Activated T-helper 17 cell treated with anti-CD3 and anti-CD28 coated beads, Interleukin-2, amount 50 U/mL, for 72 hours (primary cell): ENCODE measurements at places on chromosomes 2 and 18.

GRCh38 chr2:171347591-171348032 lies 86.2 kb downstream of the METTL8 start:
- peak; percentile 83 for ATAC-seq

GRCh38 chr2:110853516-110853915 lies 121.1 kb downstream of the ACOXL start:
- peak; percentile 38 for ATAC-seq

GRCh38 chr2:231573698-231574421 lies 18.8 kb upstream of the TEX44 start:
- no peak for ATAC-seq

- ATAC-seq: no peak
These were observed 702 bp downstream of the LMAN1 start for GRCh38 chr18:59358414-59358711.

DNA sequence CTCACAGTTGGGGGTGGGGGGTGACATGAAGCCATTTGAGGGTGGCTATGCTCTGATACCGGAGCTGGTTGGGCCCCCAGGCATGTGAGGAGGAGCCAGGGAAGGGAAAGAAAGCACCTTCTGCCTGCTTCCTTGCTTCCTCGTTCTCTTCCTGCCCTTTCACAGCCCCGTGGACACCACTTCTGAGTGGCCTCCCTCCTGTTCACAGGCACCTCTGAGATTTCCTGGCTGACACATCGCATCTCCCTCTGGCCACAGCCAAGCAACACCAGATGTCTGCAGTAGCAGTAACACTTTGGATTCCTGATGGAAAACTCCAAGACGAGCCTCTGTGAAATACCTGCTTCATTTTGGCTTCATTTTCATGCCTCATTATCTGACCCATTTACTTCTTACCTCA lies 64.7 kb upstream of the ST3GAL5 start:
- no peak for ATAC-seq

GRCh38 chr2:127138281-127138680 lies 31.3 kb upstream of the BIN1 start:
- ATAC-seq: no peak

- peak; percentile 58 for ATAC-seq
These were observed 311.6 kb downstream of the IRS1 start for GRCh38 chr2:226488034-226488433.

DNA sequence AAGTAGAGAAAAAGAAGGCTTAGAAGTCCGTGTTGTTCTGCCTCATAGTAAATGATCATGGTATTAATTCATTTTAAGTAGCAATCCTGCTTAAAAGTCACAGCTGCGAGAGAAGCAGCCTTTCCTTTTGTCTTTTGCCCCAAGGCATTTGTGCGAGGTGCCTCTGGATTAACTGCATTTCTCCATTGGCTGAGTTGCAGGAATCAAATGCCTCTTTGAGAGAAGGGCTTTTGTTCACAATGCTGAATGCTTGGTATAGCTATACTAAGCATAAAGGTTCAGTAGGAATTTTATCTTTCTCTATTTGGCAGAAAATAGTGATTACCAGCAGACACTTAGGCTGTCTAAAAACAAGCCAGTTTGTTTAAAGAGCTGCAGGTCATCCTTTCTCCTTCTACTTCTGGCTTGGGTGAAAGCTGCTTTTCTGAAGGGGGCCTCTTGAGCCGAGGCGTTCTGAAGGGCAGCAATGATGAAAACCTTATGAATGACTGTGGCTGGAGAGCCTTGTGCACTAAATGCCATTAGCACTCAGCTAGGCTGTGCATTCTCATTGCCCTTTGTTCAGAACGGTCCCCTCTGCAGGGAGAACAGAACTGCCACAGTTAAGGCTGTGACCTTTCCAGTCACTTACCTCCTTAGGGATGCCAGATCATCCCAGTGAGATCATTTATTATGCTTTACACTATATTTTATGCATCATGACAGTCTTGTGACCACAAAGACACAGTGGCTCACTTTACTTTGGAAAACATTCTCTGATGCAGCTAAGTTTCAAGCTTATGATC lies 68.8 kb upstream of the TMEM87B start:
- no peak for ATAC-seq

DNA sequence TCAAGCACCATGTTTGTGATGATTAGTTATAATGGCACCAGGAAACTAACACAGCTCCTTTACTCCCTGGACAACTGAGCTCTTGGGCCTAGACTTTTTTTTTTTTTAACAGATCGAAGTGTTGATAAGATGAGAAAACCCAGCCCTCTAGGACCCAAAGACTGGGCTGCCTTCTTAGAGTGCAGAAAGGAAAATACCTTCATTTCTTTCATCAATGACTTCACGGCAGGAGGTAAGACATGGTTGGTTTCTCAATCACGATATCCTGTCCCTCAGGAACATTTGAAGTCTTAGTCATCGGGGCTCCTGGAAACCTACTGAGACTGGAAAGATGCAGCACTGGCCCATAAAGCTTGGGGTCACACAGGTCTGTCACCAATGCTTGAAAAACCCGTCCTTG lies 84.7 kb downstream of the TNFRSF11A start:
- ATAC-seq: no peak

GRCh38 chr18:3623769-3624545 lies 174.0 kb downstream of the TGIF1 start:
- ATAC-seq: peak; percentile 71

DNA sequence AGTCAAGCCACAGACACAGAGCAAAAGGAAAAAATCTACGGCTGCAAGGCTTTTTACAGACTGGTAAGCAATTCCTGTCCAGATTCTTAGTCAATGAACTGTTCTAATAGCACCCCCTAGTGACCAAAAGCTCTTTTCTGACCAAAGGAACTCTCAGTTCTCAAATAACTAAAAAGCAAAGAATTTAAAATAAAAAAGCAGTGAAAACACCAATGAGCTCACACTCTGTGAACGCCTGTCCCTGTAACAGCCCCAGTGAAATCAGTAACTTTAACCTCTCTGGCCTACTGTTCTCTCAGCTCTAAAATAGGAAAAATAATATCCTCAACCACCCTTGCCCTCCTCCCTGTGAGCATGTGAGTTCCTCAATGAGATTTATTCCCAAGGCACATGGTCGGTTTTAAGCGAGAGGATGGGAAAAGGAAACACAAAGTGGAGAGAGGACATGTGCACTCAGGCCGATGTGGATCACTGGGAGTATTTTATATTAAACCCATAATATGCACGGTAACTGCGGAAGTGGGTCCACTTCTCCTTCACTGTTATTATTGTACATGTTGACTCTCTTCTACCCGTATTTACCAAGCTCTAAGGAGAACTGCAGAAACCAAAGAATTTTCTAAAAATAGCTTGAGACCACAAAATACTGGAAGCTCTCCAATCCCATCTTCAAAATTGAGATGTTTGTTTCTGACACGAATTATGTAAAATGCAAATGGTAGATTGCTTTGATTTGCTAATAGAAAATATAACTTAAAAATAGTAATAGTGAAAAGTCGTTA lies 128.5 kb downstream of the STK39 start:
- ATAC-seq: peak; percentile 38

DNA sequence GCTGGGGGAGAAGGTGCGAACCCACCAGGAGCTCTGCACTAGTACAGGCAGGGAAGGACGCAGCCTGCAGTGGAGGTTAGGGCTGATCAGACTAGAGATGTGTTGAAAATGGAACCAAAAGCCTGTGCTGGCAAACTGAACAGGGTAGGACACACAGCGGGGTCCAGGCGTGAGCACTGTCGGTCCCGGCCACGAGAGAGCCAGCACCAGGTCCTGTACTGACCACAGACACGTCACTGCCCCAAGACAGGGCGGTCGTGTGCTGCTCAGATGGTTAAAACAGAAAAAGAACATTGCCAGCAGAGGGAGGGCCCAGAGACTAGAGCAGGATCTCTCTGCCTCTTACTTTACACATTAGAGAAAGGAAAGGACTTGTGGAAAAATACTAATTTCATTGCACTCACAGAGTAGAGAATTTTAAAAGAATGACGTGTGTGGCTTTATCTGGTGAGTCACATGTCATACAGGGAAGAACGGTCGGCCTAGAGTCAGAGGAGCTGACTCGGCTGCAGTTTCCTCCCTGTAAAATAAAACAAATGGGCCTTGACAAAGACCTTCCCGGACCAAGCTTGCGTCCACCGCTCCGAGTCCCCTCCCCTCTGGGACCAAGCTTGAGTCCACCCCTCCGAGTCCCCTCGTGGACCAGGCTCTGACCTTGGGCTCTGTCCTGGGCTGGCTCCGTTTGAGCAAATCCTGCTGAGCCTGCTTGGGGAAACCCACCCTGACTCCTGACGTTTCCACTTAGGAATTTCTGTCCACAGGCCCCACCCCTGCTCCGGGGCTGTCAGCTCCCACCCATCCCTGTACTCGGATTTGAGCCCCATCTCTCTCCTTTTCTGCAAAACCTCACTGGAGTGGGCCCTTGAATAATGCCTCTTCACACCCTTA lies 16.7 kb upstream of the ADI1 start:
- peak; percentile 55 for ATAC-seq

- no peak for ATAC-seq
These were observed 49.6 kb downstream of the CPS1 start for GRCh38 chr2:210606001-210606400.

- no peak for ATAC-seq
These were observed 136.9 kb downstream of the CDH20 start for GRCh38 chr18:61470031-61470674.

DNA sequence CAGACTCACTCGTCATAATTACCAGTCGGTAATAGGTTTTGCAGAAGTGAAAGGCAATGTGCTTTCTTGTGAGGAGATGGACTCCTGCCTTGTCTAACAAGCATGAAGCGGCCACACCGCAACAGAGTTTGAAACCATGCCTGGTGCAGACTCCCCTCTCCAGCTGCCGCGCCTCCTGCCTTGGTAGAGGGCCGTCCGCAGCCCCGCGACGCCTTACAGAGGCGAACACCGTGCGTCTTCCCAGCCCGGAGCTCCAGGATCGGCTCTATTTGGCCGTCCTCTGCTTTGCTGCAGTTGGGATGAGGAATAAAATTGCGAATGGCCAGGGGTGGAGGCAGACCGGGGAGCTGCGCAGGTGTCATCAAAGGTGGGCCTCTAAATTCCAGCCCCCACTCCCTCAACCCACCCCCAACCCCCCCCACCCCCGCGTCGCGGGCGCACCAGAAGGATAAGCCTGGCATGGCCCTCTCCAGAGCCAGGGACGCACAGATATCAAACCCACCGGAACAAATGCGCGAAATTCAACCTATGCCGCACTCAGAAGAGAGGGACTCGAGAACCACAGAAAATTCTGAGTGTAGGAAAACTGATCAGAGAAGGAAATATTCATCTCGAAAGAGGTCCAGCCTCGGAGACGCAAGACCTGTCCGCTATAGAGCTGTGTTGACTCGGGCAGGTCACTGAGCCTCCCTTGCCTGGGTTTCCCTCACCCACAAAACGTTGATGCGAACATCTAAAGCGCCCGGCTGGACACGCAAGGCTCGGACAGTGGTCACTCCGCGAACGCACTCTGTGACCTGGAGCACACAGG lies 1.1 kb downstream of the TRABD2A start:
- peak; percentile 28 for ATAC-seq

GRCh38 chr2:174171686-174172445 lies 76.5 kb downstream of the OLA1 start:
- no peak for ATAC-seq

GRCh38 chr2:176852667-176853066 lies 359.9 kb upstream of the HNRNPA3 start:
- peak; percentile 67 for ATAC-seq

GRCh38 chr2:40384233-40384632 lies 67.7 kb downstream of the SLC8A1 start:
- ATAC-seq: no peak

DNA sequence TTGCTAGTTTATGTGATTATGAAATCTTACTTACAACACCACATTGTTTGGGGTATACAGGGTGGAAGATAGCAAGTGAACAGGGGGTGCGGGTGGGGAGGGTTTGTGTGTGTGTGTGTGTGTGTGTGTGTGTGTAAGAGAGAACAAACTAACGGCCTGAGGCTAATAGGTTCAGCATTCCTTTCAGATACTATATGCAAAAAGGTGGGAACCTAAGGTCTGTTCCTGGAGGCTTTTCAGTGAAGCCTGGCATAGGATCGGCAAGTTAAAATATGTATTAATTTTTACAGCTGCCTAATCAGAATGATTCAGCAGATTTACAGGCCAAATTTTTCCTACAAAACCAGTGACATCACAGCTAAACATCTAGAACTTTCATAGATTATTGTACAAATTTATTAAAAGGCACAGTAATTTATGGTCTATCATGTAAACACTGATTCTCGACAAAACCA lies 7.6 kb upstream of the SPDYA start:
- no peak for ATAC-seq

GRCh38 chr2:128311216-128311754 lies 7.4 kb downstream of the HS6ST1 start:
- ATAC-seq: no peak

GRCh38 chr2:142029974-142030373 lies 100.8 kb downstream of the LRP1B start:
- no peak for ATAC-seq

GRCh38 chr2:1740716-1741589 lies 3.4 kb downstream of the PXDN start:
- no peak for ATAC-seq

- no peak for ATAC-seq
These were observed 96.4 kb downstream of the ITGB1BP1 start for GRCh38 chr2:9326975-9327374.

GRCh38 chr2:29323961-29324360 lies 208.7 kb downstream of the CLIP4 start:
- ATAC-seq: no peak

DNA sequence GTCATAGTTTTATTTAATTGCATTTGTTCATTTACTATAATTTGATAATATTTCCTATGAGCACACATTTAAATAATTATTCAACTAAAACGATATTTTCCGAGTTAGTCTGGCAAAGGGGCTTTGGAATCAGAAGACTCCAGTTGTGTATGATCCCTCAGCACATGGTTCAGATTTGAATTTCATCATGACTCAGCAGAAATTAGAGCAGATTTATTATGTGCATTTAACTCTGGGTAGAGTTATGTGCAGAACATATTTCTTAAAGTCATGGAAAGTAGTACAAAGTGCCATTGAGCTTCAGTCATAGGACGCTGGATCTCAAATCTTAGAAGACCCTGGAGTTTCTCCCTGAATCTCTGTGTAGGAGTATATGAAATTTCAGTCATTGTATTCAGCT lies 106.7 kb downstream of the ADCYAP1 start:
- ATAC-seq: no peak

GRCh38 chr2:69483696-69484095 lies 46.5 kb upstream of the NFU1 start:
- no peak for ATAC-seq

DNA sequence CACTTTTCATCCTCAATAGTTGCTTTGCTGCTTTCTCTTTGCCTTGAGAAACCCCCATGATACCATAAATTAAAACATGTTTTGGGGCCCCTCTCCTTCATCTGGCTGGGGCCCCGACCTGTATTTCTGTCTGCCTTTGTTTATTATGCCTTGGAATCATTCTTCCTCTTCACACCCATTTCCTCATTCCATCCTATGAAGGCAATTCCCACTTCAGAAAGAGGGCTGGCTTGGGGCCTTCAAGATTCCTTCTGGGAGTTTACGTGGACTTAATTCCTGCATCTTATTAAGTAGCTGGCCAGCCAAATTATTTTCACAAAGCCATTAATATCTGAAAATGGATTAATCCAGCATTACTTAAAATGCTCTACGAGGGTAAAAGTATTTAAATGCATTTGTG lies 6.8 kb upstream of the LRRTM1 start:
- ATAC-seq: no peak

GRCh38 chr2:217313386-217313785 lies 453.5 kb upstream of the TNP1 start:
- no peak for ATAC-seq
